ENCODE measurements at places on chromosomes 1 and 21.
A peak's percentile ranks its signal among the peaks of the same experiment; 100 is the strongest.

DNA sequence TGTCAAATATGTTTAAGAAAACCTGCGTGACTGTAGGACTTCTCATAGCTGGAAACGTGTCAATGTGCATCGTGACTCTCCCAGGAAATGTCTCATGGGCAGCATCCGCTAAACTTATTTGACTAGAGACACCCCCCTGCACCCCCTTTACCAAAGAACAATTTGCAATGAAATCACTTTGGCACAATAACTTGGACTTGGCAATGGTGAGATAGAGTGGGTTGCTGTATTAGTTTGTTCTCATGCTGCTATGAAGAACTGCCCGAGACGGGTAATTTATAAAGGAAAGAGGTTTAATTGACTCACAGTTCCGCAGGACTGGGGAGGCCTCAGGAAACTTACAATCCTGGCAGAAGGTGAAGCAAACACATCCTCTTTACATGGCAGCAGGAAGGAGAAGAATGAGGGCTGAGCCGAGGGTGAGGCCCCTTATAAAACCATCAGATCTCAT, 13.8 kb downstream of the CLDN14 start:
- no peak for DNase-seq

DNA sequence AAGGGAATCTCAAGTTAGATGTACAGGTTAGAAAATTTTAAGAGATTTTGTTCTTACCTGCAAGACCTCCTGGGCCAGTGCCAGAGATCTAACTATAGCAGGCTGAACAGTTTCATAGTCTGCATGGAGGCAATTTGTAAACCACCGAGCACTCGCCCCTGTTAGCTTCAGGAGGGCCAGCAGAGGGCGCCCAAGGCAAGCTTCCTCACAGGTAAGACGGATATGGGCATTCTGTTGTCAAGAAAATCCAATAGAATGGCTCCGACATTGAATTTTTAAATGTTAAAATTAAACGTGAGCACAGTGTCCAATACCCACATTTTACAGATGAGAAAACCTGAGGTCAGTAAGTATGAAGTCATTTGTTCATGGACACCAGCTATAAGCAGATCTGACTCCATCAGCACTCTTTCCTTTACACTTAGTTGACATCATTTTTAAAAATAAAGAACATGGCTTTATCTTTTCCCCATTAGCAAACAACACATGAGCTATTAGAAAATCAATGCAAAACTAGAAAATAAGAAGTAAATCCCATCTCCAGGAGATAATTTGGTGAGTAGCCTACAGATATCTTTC, 2.2 kb downstream of the REG4 start:
- peak; percentile 16 for DNase-seq

DNA sequence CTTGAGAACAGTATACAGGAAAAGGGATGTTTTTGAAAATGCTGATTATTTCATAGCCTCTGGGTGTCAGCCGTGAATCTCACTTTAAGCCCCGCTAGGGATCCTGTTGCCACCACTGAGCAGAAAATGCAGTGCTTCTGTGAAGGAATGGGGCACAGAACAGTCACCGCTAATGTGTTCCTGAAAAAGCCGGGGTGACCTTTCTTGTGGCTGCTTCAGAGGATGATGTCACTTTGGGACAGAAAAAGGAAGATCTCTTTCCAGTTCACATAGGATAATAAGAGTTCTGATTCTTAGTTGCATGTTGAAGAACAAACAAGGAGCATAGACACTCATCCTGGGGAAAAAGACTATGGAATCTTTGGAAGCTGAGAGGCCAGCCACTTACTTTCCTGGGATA, 349.6 kb downstream of the DISC1 start:
- DNase-seq, result no peak

DNA sequence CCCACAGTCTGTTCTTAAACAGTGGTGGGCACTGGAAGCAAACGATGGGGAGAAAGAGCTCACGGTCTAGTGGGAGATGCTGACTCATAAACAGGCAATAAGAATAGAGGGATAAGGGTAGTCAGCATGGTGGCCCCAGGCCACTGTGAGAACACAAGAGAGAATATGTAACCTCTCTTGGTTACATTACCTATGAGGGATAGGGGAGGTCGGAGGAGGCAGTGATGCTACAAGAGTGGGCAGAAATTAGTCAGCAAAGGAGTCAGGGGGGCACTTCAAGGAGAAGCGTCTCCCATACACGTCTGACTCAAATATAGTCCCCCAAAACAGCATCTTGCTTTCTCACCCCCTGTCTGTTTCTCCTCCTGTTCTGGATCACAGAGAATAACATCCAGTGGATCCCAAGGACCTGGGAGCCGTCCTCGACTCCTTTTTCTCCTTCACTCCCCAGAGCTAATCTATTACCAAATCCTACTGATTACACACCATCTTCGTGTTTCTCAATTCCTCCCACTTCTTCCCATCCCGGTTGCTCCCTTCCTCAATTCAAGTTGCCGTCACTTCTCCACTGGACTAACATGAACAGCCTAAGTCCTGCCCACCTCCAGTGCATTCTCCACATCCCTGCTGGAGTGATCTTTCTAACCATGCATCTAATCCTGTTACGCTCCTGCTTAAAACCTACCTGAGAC, 2.1 kb downstream of the SLAMF8 start:
- DNase-seq, result no peak

DNA sequence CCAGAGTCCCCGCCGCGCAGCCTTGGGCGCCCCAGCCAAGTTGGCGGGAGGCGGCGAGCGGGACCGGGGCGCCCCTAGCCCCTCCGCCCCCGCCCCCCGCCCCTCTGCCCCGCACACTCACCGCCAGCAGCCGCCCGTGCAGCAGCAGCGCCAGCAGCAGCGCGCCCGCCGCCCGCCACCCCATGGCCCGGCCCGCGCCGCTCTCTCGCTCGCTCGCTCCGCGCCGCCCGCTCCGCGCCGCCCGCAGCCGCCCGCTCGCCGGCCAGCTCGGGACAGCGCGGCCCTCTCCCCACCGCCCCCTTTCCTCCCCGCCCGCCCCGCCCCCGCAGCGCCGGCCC, at the start of gene HSPG2:
Gene HSPG2, minus strand, starts transcription at position 277 of the 338 bp plus-strand sequence. Its CDS starts 93 bp downstream, at position 184.
- no peak for DNase-seq

- DNase-seq, result no peak
Measured at GRCh38 chr1:207366022-207366421, 44.5 kb downstream of the CD55 start.

DNA sequence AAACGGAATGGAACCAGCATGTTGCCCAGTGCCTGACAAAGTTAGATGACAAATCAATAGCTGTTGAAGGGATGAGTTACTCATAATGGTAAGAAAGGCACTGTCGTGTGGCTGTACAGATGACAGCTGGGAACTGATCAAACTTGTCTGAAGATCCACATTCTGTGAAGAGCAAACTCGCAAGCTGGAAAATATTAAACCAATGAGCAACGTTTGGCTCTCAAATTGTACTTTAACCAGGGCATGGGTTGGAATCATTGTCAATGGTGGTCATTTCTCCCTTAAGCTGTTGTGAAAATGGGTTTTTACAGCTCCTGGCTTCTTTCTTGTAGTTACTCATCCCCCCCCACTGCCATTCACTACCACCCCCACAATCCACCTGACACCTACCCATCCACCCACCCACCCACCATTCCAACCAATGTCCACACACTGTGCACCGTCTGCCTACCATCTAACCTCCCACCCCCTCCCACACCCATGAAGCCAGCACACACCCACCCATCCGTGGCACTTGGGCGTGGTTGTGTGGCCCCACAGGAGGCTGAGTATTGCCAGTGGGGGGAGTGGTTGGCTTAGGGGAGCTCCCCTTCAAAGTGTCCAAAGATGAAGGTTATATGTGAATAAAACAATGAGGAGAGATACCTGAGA, 46.7 kb downstream of the CLDN14 start:
- DNase-seq, result no peak

- peak; percentile 29 for DNase-seq
Measured at GRCh38 chr1:205440476-205441317, 15.1 kb downstream of the BLACAT1 start.

DNA sequence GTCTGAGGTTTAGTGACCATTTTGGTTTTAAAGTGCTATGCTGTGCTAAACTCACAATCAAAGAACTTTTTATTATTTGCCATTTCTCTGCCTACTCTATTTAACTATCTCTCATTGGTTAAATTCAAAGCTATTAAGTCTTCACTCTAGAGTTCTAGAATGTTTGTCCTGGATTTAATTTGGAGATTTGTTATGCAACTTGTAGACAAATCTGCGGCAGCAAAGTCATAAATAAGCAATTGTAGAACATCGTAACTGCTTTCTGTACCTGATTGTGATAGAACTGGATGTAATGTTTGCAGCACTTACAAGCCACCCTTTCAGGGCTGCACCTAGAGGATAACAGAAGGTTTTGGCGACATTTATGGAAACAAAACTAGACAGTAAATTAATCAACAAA, 566.5 kb upstream of the ADGRL2 start:
- DNase-seq, result no peak

DNA sequence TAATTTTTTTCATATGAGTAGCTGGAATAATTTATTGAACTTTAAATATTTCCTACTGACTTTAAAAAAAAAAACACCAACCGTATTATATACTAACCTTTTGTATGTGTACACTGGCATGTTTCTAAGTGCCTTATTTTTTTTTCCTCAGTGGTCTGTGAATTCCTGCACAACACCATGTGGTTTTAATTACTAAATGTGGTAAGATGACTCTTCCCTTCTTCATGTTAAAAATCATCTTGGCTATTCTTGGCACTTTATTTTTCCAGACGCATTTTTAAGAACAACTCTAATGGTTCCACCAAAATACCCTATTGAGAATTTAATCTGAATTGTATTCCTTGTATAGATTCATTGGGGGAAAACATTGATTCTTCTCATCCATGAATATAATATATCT, 28.4 kb downstream of the PPP2R5A start:
- no peak for DNase-seq

DNA sequence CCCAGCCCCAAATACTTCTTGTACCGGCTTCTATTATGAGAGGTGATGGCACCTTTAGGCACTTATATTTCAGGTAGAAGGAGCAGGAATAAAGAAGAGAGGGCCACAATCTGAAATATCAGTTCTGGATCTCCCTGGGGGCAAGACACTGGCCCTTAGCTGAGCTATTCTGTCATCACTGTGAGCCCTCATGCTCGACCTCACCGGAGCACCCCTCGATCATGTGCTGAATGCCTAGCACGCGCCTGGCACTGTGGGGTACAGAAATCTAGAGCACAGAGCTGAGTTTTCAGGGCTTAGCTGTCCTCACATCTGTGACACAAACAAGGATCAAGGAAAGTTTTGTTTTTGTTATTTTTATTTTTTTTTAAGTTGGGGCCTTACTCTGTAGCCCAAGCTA, 7.6 kb upstream of the MX1 start:
- DNase-seq, result no peak

GRCh38 chr1:32884726-32885125, 1.6 kb upstream of the HPCA start:
- DNase-seq, result no peak

- no peak for DNase-seq
Measured at GRCh38 chr1:186849271-186849671, 20.5 kb downstream of the PLA2G4A start.

DNA sequence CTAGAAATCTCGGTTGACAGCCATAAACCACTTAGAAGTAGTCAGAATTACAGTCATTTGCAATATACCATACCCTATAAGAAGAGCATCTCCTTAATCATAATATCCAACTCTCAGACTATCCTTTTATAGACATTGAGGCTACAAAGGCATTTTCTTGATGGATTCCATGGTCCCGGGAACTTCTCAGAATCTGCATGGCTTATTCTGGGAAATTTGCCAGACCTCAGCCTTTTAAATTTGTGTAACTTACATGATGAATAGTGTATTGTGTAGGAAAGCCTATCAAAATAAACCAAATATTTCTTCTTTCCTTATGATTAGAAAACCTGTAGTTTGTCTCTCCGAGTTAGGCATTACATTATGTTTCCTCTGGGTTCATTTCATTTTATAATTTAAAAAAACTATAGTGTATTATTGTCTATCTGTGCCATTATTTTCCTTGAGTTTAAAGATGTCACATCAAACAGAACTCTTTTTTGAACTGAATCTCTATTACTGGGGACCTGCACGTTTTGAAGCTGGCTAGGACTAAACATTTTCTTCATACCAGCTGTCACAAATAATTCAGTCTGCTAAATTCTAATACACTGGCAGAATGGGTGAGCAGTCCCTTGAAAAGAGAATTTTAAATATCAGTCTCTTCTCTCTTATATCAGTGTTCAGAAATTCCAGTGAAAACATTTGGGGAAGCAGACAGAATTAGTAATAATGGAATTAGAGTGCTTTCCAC, 102.9 kb downstream of the GABPA start:
- no peak for DNase-seq

DNA sequence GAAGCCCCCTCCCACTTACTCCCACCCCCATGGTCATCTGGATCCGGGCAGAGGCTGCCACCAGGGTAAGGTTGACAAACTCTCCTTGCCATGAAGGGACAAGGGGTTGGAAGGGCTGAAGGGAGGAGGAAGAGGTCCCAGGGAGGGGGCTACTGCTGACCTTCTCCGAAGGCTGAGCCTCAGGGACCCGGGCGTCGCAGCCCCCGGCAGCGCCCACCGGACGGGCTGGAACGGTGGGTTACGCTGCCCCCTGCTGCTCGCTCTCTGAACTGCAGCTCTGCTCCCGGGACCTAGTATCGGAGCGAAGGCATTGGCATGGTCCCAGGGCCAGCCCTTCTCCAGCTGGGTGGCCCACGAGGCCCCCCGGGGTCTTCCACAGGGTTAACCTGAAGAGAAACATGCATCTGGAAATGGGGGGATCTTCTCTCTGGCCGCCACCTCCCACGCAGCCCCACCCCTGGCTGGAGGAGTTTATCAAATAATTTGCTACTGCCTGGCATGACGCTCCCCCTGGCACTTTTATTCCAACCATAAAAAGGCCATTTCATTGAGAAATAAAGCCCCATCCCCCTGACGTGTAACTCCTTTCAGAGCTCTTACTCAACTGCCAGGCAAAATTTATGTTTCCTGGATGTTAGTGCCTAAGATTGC, 70.4 kb upstream of the TARDBP start:
- peak; percentile 33 for DNase-seq

GRCh38 chr1:27886744-27887143, 14.4 kb downstream of the THEMIS2 start:
- DNase-seq, result no peak

- DNase-seq, result no peak
Measured at GRCh38 chr1:109027841-109028240, 14.1 kb downstream of the WDR47 start.

DNA sequence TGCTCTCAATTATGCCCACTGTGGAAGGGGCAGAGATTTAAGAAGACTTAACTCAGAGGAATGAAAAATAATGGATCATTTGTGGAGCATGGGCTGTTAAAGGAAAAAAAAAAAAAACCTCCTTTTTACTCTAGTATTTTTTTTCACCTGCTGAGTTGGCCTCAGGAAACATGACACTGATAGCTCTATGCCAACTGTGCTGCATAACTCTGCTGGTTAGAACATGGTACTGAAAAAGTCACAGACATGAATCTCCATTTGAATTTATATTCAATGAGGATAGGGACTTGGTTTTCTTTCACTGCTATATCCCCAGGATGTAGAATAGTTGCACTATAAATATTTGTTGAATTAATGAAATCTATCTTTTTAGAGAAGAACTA, 86.1 kb upstream of the KIAA0040 start:
- DNase-seq, result no peak

DNA sequence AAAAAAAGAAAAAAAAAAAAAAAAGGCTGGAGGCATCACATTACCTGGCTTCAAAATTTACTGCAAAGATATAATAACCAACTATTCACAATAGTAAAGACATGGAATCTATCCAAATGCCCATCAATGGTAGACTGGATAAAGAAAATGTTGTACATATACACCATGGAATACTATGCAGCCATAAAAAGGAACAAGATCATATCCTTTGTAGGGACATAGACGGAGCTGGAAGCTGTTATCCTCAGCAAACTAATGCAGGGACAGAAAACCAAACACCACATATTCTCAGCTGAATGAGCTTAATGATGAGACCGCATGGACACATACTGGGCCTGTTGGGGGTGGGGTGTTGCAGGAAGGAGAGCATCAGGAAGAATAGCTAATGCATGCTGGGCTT, 330.5 kb downstream of the SRGAP2C start:
- no peak for DNase-seq
